ENCODE measurements at places on chromosomes 5 and 9.

- DNase-seq: no peak
Observed at GRCh38 chr9:129415942-129416651, 204.8 kb downstream of the C9orf50 start.

DNA sequence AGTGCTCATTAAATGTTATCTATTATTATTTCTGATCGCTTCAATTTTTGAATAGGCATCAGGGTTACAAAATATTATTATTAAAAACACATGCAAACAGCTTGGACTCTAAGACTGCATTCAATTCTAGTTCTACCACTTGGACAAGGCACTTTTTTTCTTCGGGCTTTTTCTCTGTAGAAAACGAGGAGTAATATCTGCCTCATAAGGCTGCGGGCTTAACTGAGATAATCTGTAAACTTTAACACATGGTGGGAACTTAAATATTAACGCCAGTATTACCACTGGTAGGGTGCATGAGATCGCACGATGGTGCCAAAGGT is 511 bp upstream of the SPDL1 start:
- DNase-seq: no peak

- DNase-seq: no peak
Observed at GRCh38 chr5:143251946-143252345, 151.5 kb downstream of the NR3C1 start.

DNA sequence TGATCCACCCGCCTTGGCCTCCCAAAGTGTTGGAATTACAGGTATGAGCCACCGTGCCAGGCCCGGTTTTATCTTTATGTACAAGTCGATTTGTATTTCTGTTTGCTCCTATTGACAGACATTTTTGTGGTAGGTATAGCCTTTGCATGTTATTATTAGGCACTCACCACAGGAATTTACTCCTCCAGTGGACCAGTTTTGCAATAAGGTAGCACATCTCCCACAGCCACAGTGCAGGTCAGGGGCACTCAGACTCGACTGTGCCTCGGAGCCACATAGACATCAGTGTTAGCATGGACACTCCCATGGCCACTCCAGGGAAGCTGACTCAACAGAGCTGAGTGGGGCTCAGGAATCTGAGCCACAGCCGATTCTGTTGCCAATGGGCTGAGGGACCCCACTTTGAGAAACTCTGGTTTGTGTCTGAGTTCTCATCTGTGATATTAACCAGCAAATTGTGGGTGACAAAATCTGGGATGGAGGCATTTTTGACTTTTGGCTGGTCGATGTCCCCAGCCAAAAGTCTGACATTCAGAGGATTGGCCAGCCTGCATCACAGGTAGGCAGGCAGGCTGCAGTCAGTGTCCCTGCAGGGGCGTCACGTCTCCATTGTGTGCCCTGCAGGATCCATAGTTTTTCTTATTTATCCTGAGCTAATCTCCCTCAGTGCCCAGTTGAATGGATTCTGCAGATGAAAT is 15.0 kb upstream of the SHB start:
- no peak for DNase-seq

DNA sequence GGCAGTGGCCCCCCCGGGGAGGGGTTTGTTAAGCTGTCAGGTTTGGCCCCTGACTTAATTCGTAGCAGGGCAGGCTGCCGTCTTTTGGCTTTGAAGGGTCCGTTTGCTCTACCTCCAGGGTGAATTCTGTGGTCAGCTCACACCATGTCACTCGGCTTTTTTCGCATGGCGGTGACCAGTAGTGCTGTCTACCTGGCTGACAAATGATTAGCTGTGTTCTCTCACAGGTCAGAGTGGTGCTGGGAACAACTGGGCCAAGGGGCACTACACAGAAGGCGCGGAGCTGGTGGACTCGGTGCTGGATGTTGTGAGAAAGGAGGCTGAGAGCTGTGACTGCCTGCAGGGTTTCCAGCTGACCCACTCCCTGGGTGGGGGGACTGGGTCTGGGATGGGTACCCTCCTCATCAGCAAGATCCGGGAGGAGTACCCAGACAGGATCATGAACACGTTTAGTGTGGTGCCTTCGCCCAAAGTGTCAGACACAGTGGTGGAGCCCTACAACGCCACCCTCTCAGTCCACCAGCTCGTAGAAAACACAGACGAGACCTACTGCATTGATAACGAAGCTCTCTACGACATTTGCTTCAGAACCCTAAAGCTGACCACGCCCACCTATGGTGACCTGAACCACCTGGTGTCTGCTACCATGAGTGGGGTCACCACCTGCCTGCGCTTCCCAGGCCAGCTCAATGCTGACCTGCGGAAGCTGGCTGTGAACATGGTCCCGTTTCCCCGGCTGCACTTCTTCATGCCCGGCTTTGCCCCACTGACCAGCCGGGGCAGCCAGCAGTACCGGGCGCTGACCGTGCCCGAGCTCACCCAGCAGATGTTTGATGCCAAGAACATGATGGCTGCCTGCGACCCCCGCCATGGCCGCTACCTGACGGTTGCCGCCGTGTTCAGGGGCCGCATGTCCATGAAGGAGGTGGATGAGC is 1.4 kb downstream of the TUBB4B start:
- no peak for DNase-seq

DNA sequence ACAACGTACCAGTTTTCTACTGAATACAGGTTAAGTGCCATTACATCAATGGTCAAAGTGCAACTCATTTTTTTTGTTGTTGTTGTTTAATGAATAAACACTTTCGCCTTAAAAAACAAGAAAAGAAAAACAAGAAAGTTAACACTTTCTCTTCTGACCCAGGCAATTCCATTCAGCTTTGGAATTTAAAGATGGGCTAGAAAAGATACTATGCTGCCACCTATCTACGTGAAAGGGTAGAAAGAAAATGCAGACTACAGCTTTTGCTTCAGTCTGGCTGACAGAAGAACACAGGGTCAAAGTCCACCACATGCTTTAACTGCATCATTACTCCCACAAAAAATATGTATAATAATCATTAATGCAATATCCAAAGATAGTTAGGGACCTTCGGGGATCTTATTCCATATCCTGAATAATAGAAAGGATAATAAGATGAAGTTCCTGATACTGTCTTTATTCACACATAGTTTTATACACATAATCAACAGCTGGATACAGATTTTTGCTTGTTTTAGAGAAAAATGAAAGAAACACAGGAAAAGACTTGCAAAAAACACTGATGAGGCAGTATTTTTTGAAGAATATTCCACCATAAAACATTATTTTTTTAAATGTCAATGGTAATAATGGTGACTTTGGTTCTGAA is 40.4 kb downstream of the ZDHHC21 start:
- peak; percentile 14 for DNase-seq

DNA sequence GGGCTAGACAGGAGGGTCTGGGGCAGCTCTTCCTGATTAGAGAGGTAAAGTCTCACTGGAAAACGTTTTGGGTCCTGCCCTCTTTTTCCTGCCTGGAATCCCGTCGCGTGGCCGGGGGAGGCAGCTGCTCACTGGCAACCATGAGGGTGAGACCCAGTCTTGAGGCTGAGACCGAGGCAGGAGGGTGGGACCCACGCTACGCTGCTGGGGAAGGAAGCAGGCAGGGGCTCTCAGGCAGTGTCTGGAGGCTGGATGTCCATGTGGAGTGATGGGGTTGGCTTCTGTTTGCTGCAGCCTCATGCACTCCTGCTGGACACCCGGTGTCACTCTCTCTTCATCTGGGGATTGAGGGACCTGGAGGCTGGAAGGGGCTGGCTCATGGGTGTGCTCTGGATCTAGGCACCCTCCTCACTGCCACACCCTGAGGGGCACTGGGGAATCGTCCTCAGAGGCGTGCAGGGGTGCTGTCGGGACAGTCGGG is 11.3 kb upstream of the SLC2A6 start:
- no peak for DNase-seq

Data from neuronal stem cell (in vitro differentiated cells).